NCI-H1694 (cell line): ENCODE measurements at places on chromosomes 11 and 22.
A peak's percentile ranks its signal among the peaks of the same experiment; 100 is the strongest.

GRCh38 chr22:19665784-19666672 is 48.3 kb upstream of the SEPTIN5 start:
- no peak for DNase-seq

- no peak for DNase-seq
Observed at GRCh38 chr22:43253839-43254238, 66.9 kb upstream of the TTLL12 start.

- peak; percentile 13 for DNase-seq
Observed at GRCh38 chr22:36328635-36329253, 59.0 kb downstream of the MYH9 start.

DNA sequence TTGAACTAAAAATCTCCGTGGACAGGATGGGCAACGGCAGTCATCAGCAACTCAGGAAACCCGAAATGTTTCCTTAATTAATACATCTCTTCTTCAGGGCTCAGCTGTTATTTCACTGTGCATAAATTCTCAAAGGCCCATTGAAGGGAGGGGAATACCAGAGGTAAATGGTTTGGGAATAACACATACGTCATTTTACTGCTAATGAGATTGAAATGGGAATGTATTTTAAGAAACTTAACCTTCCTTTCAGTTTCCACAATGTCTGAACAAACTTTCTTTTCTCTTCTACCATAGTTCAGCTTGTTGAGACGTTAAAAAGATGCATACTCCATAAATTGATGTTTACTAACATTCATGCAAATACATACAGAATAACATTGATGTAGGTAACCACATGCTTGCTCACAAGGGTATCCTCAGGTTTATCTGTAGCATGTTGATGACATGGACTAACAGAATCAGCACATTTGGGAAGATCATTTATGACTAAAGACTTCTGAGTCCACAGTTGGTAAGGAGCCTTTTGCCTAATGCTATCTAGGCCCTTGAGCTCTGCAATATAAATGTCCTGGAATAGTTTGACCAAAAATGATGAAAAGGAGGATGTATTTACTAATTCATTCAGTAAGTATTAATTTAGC is 7.7 kb upstream of the PRRG4 start:
- DNase-seq: no peak

GRCh38 chr22:27850000-27850521 is 48.5 kb upstream of the MN1 start:
- DNase-seq: no peak

GRCh38 chr11:87290304-87290922 is 252.7 kb downstream of the TMEM135 start:
- DNase-seq: peak; percentile 36

DNA sequence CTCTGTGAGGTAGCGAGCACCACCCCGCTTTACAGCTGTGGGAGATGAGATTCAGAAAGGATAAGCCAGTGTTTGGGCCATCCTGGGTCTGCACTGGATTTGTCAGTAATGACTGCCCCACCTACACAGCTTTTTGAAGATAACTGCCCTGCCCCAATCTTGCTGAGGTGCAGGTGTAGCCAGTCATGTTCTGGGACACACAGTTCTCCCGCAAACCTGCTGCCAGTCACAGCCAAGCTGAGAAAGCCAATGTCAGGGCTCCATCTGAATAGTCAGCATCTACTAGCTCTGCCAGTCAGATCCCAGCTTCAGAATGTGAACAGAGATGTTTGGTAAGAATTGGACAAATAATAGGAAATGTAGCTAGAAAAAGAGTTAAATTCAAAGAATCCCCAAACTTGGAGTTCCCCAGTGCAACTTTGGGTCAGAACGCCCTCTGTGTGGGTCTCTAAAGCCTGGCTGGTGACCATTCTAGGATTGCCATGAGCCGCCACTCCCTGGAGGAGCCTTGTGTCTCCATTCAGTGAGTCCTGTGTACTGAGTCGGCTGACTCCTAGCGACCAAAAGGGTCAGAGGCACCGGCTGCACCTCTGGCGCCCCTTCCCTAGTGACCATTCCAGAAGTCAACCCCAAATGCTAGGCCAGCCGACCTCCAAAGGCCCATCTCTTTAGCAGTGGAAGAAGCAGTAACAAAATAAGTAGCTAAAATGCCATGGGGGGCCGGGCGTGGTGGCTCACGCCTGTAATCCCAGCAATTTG is 2.4 kb upstream of the MB start:
- DNase-seq: no peak

GRCh38 chr22:25849522-25849921 is 107.5 kb downstream of the MYO18B start:
- DNase-seq: no peak

DNA sequence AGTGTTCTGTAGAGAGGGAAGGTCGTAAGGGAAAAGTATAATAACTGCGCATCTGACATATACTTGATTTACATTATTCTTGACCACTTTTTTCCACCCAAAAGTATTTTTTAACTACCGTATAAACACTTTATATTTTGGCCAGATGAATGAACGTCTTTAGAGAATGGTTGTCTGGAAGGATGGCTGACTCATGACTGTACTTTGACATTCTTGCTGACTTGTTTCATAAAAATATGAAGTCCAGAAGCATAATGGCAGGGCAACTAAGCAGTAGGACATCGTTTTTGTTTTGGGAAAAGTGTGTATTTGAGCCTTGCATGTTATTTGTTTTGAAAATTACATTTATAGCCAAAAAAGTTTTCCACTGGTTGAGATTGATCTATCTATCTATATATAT is 110.0 kb downstream of the OSBP2 start:
- no peak for DNase-seq
